NCI-H1092 (cell line): ENCODE measurements at places on chromosomes 5 and 9.

GRCh38 chr9:88197781-88198340 is 59.6 kb upstream of the SPATA31C2 start:
- DNase-seq = no peak

GRCh38 chr9:104073770-104074133 is 20.4 kb upstream of the SMC2 start:
- no peak for DNase-seq

DNA sequence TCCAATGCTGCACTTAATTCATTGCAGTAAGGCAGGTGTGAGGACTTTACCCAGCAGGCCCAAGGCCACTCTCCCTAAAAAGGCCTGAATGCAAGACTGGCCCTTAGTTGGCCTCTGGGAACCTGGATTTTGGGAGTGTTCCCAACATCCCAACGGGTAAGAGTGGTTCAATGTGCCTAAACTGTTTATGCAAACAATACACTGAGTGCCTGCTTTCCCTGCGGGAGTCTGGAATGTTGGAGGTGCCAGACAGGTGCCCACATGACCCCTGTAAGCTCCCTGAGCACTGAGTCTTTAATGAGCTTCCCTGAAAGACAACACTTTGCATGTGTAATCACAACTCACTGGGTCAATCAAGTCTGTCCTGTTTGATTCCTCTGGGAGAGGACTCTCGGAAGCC is 37.4 kb downstream of the NSUN2 start:
- no peak for DNase-seq

DNA sequence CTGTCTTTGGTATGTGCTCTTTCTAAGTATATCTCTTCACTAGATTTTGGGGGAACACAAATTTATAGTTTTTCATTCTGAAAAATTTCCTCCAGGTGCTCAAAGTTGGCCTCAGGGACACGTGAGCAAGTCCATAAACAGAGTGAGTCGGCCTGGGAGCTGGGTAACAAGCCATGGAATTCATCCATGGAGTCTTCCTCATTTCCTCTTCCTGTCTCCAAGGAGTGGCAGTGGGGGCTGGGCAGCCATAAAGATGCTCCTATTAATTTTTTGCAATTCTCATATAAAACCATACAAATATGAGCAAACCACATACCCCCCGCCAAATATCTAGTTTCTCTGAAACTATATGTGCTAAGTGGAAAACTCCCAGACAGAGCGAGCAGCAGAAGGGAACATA is 136.6 kb upstream of the OTULINL start:
- DNase-seq = no peak

GRCh38 chr9:77290373-77290772 is 113.0 kb downstream of the VPS13A start:
- DNase-seq = no peak

DNA sequence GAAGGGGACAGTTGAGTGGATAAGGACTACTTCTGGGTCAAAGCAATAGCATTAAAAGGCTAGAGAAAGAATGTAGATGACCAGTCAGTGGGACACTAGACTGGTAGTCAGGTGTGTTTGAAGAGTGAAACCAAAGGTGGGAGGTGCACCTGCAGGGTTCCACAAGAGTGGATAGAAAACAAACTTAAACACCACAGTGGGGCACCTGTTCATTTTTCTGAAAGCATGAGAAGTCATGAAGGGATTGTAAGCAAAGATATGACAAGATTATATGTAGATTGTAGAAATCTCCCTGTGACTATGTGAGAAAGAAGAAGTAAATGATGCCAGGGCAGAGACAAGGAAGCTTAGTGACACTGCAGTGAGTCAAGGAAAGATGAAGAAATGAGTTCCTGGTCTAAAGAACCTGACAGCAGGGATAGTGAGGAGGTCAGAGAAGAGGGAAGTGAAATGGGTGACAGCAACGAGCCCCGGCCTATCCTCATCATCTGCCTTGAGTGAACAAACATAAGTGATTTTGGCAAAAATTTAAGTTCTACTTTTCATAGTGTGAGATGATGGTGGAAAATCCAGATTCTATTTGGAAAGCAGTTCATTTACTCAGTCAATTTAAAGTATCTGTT is 296.9 kb downstream of the TLE4 start:
- no peak for DNase-seq

DNA sequence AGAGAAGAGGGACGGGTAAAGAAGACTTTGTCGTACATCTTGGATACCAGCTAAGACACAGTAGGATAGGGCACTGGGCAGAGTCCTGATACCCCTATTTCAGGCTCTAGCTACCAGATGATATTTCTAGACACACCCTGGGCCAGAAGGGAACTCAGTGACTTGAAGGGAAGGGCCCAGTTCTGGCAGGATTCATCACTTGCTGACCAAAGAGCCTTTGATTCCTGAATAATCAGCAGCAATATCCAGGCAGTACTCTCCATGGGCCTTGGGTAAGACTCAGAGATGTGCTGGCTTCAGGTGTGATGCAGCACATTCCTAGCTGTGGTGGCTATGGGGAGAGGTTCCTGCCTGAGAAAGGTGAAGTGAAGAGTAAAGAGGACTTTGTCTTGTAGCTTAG is 40.7 kb downstream of the TPD52L3 start:
- no peak for DNase-seq

- no peak for DNase-seq
Measured at GRCh38 chr9:114718801-114719221, 36.8 kb upstream of the TEX48 start.

DNA sequence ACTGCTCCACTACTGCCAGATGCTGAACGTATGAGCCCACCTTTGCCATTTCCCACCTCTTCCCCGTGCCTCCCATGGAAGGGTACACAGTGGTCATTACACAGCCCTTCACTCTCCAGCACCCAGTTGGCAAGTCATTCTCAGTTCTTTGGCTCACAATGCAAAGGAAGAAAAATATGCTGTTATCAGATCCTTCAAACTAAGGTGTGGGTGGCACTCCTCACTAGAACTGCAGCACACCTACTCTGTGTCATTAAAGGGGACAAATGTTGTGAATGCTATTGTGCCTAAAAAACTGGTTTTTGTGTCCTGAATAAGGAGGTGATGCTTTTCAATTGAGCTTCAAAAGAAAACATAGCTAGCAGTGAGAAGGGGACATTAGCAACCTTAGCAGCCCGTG is 183.1 kb upstream of the SNX2 start:
- no peak for DNase-seq

DNA sequence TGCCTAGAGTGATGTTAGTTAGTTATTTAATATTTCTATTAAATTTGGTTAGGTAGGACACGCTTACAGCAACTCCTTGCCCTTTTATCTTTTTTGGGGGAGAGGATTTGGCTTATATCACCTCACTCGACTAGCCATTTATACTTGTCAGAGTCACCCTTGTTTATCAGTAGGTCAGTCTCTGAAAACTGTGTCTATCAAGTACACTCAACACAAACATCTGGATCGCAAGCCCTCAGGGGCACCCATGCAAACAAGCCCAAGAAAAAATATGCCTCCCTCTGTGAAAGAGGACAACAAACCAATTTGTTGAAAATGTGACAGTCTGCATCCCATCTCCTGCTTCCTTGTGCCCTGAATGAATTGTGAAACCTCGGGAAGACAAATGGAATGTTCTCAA is 139.9 kb downstream of the PLCXD3 start:
- no peak for DNase-seq

DNA sequence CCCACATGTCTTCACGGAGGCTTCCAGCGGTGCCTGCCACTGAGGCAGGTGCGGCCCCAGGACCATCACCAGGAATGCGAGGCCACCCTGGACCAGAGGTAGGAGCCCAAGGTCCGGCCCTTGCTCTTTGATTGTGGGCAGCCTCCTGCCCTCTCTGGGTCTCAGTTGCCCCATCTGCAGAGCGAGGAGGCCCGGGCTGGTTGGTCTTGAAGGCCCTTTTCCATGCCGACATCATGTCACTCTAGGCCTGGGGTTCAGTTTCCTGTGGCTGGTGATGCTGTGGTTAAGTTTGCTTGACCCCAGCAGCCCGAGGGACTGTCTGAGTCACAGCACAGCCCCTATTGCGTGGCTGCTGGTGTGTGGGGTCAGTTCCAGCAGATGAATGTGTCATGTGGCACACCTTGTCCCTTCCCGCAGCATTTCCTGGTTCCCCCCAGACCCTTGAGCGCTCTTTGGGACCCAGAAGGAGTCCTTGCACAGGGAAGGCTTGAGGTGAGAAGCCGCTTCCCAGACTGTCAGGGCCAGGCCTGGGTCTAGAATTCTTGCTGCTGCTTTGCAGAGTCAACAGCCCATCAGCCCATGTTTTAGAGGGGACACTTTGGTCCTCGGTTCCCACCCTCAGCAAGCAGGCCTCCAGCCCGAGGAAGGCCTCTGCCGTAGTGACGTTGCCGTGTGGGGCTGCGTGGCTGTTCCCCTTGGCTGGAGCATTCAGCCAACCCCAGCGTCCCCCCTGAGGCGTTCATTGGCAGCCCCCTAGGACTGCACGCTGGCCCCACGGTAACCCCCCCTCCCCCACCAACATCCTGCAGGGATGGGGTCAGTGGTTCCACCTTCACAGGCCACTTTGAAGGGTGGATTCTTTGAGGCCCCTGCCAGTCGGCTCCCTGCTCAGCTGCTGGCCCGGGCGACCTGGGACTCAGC is 31.0 kb upstream of the HMCN2 start:
- DNase-seq = no peak

DNA sequence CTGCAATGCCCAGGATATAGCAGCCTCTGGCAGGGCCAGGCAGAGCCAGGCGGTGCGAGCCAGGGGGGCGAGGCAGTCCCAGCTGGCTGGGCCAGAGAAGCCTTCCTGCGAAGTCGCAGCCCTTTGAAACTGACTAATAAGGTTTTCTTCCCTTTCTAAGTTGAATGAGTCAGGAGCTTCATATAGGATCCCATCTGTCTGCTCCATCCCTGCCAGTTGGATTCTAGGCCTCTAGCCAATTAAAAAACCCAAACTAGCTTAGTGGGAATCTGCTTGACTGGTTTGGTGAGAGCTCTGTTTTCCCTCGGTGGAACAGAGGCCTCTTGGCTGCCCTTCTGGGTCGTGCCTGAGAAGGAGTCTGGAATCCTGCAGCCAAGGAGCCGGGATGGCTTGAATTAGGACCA is 70.1 kb upstream of the RAPGEF1 start:
- DNase-seq = no peak

DNA sequence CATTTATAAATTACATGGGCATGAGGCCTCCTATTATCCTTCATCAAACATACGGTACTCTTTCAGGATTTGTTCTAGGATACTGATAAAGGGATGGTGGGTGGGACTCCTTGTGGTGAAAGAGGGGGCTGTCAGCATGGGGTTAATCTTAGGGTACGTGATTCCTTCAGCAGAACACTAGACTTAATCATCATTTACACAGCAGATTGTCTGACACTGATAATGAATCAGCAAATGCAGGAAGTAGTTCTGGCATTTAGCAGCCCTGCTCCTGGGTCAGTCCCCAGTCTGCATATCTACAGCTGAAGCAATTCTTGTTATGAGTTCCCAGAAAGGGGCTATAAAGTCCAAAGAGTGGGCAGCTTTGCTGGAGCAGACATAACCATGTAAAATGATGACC is 384.6 kb downstream of the SPOCK1 start:
- DNase-seq = no peak

DNA sequence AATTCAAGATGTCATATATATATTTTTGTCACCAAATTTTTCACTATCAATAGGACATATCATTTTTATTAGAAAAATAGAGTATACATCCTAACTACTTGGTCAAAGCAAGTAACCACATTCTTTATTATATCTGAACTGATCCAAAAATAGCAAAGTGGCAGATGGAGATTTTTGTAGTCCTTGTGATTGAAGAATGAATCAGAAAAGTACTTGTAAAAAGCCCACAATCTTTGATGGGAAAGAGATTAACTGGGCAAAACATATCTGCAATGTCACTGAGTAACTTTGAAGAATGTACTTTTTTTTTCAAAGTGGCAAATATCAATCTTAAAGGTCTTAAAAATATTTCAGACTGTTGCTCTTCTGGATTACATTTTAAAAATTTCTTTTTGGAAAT is 1040.6 kb upstream of the SEMA6A start:
- DNase-seq = no peak

- DNase-seq = no peak
Measured at GRCh38 chr9:26157411-26157810, 479.2 kb upstream of the TUSC1 start.

DNA sequence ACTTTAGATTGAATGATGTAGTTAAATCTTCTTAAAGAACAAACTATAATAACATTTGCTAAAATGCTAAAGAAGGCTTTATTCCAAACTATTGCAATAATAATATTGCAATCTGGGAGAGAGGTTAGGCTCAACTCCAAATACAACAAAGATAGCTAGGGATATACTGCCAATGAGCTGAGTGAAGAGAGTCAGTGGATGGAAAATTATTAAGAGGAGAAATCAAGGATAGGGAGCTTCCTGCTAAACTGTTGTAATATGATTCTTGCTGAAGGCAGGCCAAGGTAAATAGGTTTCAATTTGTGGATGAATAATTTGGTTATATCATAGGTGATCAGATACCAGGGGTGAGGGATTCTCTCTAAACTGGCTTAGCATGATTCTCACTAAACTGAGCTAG is 1651.5 kb downstream of the EFNA5 start:
- DNase-seq = no peak

DNA sequence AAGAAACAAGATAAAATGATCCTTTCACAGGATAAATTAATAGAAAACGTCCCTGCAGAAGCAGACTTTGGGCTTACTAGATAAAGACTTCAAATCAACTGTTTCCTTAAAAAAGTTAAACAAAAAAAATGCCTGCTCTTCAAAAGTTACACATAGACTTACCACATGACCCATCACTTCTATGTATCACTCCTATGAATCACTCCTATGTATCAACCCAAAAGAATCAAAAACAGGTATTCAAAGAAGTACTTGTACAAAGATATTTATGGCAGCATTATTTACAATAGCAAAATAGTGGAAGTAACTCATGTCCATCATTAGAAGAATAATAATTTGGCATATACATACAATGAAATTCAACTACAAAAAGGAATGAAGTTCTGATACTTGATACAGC is 56.3 kb upstream of the PRDM9 start:
- DNase-seq = no peak

GRCh38 chr5:35032356-35032755 is 15.4 kb downstream of the AGXT2 start:
- no peak for DNase-seq

DNA sequence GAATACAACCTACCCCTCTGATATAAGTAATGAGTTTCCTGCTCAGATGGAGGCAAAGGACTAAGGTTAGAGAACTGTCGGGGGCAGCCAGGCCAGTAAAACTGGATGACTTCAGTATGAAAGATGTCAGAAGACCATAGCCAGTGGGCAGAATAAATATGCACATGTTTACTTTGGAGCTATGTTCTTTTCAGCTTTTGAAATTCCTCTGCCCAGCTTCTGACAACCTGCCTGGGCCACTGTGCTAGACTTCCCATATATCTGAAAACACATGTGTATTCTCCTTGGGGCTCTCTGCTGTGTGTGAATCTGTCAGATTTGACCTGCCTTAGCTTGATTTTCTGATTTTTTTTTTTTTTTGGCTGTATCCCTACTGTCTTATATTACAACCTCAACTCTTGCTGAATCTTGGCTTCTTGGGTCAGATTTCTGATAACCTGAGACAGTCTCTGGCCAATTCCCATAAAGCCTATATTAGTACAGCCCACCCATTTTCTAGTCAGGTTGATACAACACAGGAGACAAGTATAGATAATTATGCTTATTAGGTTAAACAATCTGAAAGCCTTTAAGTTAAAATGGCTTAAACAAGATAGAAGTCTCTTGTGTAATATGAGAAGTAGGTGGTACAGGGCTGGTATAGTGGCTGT is 76.6 kb upstream of the PRLR start:
- no peak for DNase-seq
